ENCODE measurements at places on chromosomes 4 and X.

GRCh38 chrX:46178763-46179162, 366.5 kb downstream of the ZNF674 start:
- DNase-seq = no peak

- DNase-seq = no peak
Observed at GRCh38 chr4:11183356-11183740, 245.3 kb downstream of the HS3ST1 start.

- no peak for DNase-seq
Observed at GRCh38 chr4:37461801-37462200, 217.3 kb downstream of the NWD2 start.

- DNase-seq = no peak
Observed at GRCh38 chr4:77268108-77268507, 111.1 kb downstream of the CCNG2 start.

DNA sequence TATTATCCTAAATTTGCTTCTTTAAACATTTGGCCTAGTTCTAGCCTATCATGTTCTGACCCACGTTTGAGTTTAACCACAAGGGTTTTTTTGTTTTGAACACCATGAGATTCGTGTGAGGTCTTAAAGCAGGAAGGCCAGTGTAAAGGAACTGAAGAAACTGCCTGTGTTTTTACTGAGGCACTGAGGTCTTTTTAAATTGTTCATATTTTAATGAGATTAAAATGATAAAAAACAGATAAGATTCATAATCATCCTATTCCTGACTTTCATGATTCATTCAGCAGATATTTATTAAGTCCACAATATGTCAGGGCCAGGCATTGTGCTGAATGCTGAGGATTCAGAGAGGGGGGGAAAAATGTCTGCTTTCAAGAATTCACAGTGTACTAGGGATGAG, 3.2 kb downstream of the RPS6KA3 start:
- DNase-seq = no peak

GRCh38 chr4:143294310-143294709, 42.4 kb upstream of the GAB1 start:
- no peak for DNase-seq

GRCh38 chr4:181061787-181062186, 1181.4 kb upstream of the TENM3 start:
- DNase-seq = no peak

- no peak for DNase-seq
Observed at GRCh38 chrX:88325634-88326033, 421.4 kb upstream of the CPXCR1 start.

- no peak for DNase-seq
Observed at GRCh38 chrX:15973946-15974345, 119.3 kb upstream of the AP1S2 start.

- DNase-seq = no peak
Observed at GRCh38 chr4:94841864-94842221, 84.1 kb downstream of the BMPR1B start.

DNA sequence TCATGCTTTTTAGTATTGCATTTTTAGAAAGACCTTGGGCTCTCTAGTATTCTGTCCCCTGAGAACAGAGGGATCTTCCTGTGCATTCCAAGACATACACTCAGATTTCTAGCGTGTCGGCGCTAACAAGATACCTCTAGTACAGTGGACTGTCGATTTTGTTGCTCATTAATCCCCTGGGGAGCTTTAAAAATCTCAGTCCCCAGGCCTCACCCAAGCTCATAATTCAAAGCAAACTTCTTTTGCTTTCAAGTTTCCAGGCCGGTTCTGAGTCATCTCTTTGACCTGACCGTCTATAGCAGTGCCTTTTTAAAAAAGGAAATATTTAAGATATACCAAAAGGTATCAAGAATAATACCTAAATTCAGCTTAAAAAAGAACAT, 137.0 kb downstream of the AMMECR1 start:
- no peak for DNase-seq

DNA sequence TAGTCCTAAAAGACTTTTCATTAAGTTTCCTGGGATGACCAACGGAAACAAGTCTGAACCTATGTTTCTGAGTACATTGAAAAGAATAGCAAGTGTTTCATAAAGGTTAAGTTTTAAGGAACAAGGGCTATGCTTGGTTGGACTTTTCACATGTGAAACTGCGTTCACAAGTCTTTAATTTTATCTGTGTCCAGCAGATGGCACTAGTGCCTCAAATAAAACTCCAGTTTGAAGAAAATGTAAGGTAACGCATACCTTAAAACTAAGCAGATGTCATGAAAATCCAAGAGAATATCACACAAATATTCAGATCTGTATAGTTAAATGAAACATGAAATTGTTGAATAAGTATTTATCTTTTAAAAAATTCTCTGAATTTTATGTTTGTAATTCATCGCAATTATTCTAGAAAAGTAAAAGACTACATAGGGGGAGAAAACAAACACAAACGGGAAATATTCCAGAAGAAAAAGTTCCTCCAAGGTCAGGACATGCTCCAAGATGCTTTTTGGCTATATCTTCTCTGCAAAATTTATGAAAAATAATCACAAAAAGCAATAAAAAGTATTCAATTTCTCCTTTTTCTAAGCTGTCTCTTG, 89.6 kb upstream of the MAD2L1 start:
- DNase-seq = peak; percentile 78

- no peak for DNase-seq
Observed at GRCh38 chr4:158894826-158895225, 126.0 kb downstream of the FNIP2 start.

DNA sequence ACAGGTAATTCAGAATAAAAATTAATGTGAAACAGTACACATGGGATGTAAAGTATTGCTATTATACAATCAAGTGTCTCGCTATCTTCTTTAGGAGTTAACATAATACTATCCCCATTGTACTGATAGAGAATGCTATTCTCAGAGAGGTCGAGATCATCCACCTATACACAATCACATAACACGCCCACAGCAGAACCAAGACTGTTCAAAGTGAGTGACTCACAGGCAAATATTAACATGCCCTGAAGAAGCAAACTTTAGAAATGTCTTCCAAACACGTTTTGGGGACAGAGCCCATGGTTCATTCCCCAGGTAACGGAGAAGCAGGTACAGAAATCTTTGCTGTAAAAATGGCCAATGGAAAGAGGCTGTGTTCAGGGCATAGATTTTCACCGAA, 50.1 kb upstream of the PHKA2 start:
- DNase-seq = no peak

DNA sequence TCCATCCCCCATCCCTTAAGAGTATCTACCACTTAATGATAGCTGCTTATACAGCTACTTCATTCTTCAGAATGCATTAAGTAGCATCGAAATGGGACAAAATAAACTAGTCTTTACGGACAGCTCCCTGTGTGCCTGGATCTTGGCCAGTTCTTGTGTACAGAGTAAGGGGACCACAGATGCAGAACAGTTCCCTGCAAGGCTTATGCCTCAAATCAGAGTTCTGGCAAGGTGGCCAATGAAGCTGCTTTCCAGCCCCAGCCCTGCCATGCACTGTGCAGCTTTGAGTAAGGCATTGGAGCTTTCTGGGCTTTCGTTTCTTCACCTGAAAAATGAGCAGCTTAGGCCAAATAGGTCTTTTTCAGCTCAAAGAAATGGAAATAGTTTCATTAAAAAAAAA, 14.2 kb downstream of the CLNK start:
- DNase-seq = no peak
